Neural crest cell (in vitro differentiated cells): ENCODE measurements at places on chromosomes 11 and 22. TPM values are rescaled to one million over a fixed set of nuclear protein-coding genes. Genes with fewer than 3 reads are reported as not detected.

GRCh38 chr11:68780829-68781228 is 29.5 kb upstream of the TESMIN start:
- no peaks in the 10 kb centered on the region for H3K27me3 ChIP-seq
- no peak for DNase-seq
- H3K4me1 ChIP-seq, result peaks cover 5% of the 10 kb centered on the region

GRCh38 chr22:50600967-50601668 is 525 bp downstream of the MAPK8IP2 start:
- peak overlapping the region; percentile 45 for H3K27ac ChIP-seq
- DNase-seq, result peak; percentile 37
- H3K4me1 ChIP-seq, result peaks cover 16% of the 10 kb centered on the region
- peaks cover 5% of the 10 kb centered on the region for H3K27me3 ChIP-seq
- H3K36me3 ChIP-seq, result peaks cover 8% of the 10 kb centered on the region

GRCh38 chr22:19868773-19869471 is 14.2 kb upstream of the GNB1L start:
- H3K27me3 ChIP-seq, result no peaks in the 10 kb centered on the region
- H3K27ac ChIP-seq, result no peak overlapping the region
- no peaks in the 10 kb centered on the region for H3K36me3 ChIP-seq
- peaks cover 12% of the 10 kb centered on the region for H3K4me1 ChIP-seq

GRCh38 chr22:23485490-23485889 is 94.6 kb downstream of the IGLL1 start:
- H3K4me1 ChIP-seq, result no peaks in the 10 kb centered on the region
- peaks cover 23% of the 10 kb centered on the region for H3K27me3 ChIP-seq
- H3K4me3 ChIP-seq, result no peak overlapping the region

DNA sequence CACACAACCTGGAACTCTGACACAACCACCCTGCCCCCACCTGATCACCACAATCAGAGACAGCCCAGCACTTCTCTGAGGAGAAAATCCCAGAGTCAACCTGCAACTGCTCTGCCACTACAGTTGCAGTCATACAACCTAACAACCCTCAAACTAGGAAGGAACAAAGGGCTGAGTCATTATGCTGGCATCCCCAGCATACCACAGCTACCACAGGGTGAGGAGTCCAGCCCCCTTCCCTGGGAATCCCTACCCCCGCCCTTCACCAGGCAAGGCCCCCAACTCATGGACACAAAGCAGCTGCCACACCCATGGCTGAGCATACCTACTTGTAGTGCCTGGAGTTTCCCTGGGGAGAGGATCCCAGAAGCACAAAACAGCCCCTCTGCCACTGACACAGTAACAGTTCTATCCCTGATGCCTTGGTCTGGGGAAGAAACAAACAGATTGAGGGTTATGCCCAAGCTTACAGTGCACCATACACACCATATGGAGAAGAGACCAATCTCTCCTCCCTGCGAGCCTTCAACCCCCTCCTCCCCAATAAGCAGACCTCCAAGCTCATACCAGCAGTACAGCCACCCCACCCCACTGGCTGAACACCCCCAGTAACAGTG is 68.5 kb upstream of the C11orf58 start:
- no peak for DNase-seq
- no peaks in the 10 kb centered on the region for H3K27me3 ChIP-seq
- no peak overlapping the region for H3K27ac ChIP-seq
- H3K4me1 ChIP-seq, result no peaks in the 10 kb centered on the region

GRCh38 chr22:29306835-29307595 is 565 bp downstream of the GAS2L1 start:
- DNase-seq, result peak; percentile 79
- H3K36me3 ChIP-seq, result no peaks in the 10 kb centered on the region
- peak overlapping the region; percentile 75 for H3K27ac ChIP-seq
- H3K4me3 ChIP-seq, result peak overlapping the region; percentile 90

DNA sequence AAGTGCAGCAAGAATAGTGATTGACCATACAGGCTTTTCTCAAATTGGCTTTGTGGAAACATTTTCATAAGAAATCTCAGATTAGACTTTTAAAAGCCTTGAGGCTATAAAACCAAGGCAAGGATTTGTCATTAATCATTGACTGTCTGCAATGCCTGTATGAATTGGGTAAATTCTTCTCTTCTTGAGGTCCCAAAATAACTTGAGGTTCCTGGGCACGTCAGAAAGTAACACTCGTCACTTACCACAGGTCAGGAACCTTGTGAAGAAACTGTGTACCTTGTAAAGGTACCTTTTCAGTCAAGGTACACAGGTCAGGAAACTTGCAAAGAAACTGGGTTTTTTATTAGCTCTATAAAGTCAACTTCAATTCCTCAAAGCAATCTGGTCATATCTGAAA is 43.3 kb upstream of the SORL1 start:
- no peak overlapping the region for H3K27ac ChIP-seq
- peaks cover 17% of the 10 kb centered on the region for H3K4me1 ChIP-seq
- no peak for DNase-seq
- no peaks in the 10 kb centered on the region for H3K27me3 ChIP-seq

DNA sequence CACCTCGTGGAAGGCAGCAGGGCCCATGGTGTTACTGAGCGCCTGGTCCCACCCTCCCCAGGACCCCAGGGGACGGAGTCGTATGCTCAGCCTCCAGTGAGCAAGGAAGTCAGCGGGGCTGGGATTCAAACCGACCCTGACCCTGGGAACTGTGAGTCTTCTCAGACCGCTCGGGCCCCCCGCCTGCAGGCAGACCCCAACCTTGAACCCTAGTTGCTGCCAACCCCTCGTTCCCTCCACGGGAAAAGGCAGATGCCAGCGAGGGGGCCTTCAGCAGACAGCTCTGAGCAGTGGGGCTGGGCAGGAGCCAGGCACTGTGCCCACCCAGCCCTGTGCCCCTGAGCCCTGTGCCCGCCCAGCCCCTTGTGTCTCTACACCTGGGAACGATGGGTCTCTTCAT is 6.4 kb downstream of the SLC16A8 start:
- no peak for DNase-seq
- H3K4me1 ChIP-seq, result peaks cover 9% of the 10 kb centered on the region
- H3K36me3 ChIP-seq, result no peaks in the 10 kb centered on the region
- peaks cover 4% of the 10 kb centered on the region for H3K27me3 ChIP-seq
- H3K4me3 ChIP-seq, result no peak overlapping the region

DNA sequence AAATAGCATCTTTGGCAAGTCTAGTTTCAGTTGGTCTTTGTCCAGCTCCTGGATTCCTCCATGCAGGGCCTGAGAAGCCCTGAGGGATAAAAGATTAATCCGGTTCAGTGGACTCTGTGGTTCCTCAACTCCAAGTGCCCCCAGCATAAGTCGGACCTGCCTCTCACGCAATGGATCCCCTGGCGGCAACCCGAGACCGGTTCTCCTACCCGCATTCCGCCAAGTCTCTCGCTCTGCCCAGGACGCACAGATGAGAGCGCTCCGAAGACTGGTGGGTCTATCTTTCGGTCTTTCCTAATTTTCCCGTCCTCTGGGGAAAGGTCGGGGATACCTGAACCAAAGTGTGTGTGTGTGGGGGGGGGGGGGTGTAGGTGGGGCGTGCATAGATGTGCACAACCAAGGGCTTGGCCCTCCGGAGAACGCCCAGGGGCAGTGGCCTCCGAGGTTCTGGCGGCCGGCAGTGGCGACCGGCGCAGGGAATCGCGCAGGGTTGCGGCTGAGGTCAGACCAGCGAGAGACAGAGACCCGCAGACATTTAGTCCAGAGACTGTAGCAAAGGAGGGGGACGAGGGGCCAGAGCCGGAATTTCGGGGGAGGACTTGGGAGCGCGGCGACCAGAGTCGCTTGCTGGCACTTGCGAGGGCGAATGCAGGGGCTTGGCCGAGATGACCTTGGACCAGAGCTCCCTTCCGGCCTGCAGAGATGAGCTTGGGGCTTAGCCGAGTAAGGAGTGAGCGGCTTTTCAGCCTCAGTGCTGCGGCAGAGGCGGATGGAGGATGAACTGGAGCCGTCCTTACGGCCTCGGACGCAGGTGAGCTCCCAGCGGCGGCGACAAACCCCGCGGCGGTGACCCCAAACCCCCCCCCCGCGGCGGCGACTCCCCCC is 712 bp upstream of the SLC2A11 start:
- H3K36me3 ChIP-seq, result no peaks in the 10 kb centered on the region
- peak overlapping the region; percentile 87 for H3K4me3 ChIP-seq
- H3K27me3 ChIP-seq, result no peaks in the 10 kb centered on the region
- peak; percentile 53 for DNase-seq
- peaks cover 29% of the 10 kb centered on the region for H3K4me1 ChIP-seq

DNA sequence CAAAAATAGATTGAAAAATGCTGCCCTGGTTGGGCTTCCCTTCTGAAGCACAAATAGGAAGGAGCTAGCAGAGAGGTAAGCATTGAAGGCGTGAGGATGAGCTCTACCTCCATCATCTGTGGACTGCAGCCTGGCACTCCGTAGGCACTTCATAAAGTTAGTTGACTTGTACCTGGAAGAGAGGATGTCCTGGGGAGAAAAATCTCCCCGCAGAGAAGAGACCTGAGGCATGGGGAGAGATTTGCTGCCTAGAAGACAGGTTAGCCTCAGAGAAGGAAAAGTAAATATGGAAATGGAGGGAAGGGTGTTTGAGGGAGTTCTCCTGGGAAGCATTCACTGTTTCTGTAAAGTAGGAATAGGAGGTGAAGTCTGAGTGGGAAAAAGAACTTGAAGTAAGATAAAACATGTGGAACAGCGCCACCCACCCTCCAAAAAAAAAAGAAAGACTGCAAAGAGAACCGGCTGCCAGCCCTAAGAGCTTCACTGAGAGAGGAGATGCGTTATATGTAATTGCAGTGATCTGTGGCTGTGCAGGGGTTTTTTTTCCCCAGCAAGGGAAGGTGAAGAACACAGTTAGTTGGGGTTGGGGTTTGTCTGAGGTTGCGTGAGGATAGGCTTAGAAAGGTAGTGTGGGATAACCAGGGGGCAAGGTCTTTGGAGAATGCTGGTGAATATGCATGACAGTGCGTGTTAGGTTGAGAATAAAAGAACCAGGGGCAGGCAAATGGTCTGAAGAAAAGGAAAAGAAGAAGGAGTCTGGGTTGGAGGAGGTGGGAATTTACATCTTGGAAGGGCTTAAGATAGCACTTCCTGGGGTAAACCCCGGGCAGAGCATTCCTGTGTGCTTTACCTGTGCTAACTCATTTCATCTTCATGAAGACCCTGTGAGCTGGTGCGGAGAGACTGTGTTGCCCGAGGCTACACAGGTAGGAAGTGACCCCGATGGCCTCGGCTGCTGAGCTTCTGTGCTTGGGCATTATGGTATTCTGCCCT is 16.0 kb downstream of the TNRC6B start:
- H3K4me3 ChIP-seq, result no peak overlapping the region
- no peaks in the 10 kb centered on the region for H3K27me3 ChIP-seq
- DNase-seq, result no peak

- no peak overlapping the region for H3K27ac ChIP-seq
- H3K27me3 ChIP-seq, result peaks cover 3% of the 10 kb centered on the region
- peaks cover 48% of the 10 kb centered on the region for H3K36me3 ChIP-seq
- DNase-seq, result no peak
- peaks cover 5% of the 10 kb centered on the region for H3K4me1 ChIP-seq
These were observed 47.2 kb downstream of the KCNQ1OT1 start for GRCh38 chr11:2652333-2653197.

- H3K27me3 ChIP-seq, result peaks cover 2% of the 10 kb centered on the region
- no peak overlapping the region for H3K4me3 ChIP-seq
- no peaks in the 10 kb centered on the region for H3K36me3 ChIP-seq
- no peaks in the 10 kb centered on the region for H3K4me1 ChIP-seq
- no peak for DNase-seq
These were observed 44.4 kb upstream of the TSKU start for GRCh38 chr11:76738618-76739240.

GRCh38 chr22:27850000-27850521 is 48.5 kb upstream of the MN1 start:
- peaks cover 12% of the 10 kb centered on the region for H3K36me3 ChIP-seq
- H3K4me3 ChIP-seq, result no peak overlapping the region
- peak overlapping the region; percentile 57 for H3K27ac ChIP-seq

DNA sequence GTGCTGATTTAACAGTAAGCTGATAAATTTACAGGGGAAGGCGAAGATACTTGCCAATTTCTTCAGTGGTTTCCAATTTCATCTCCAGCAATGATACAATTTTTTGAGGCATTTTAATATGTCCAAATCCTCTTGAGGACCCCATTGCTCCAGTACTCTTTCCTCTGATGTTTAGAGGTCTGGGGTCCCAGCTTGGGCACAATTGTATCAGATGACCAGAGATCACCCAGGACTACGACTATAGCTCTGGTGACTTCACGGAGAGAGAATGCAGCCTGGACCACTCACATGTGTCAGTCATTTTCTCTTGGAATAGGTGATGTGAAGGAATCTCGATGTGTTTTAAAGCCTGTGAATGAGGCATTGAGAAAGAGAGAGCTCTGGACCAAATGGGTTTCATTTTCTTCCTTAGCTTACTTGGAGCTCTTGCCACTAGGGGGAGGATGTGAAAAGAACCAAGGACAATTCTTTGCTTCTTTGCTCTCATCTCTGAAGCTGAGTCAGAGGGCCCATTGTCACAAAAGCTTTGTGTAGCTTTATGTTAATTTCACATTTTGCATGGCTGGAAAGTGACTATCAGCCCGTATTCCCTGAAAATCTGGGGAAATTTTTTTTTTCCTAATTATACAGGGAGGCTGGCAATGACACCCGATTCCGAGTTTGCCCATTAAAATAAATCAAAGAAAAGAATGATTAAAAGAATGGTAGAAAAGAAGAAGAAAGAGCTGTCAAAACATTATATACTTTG is 6.7 kb upstream of the CCDC90B start:
- no peaks in the 10 kb centered on the region for H3K27me3 ChIP-seq
- H3K27ac ChIP-seq, result no peak overlapping the region
- H3K36me3 ChIP-seq, result no peaks in the 10 kb centered on the region
- no peak overlapping the region for H3K4me3 ChIP-seq
- peaks cover 11% of the 10 kb centered on the region for H3K4me1 ChIP-seq
- DNase-seq, result peak; percentile 32

- H3K27me3 ChIP-seq, result peaks cover 6% of the 10 kb centered on the region
- peaks cover 40% of the 10 kb centered on the region for H3K36me3 ChIP-seq
- DNase-seq, result no peak
- H3K4me1 ChIP-seq, result peaks cover 31% of the 10 kb centered on the region
- H3K4me3 ChIP-seq, result peak overlapping the region; percentile 31
- no peak overlapping the region for H3K27ac ChIP-seq
These were observed 11.0 kb downstream of the RPL27A start for GRCh38 chr11:8693555-8693954.

- H3K27me3 ChIP-seq, result no peaks in the 10 kb centered on the region
- H3K36me3 ChIP-seq, result no peaks in the 10 kb centered on the region
- no peaks in the 10 kb centered on the region for H3K4me1 ChIP-seq
- no peak overlapping the region for H3K27ac ChIP-seq
These were observed 10.0 kb downstream of the BCL2L13 start for GRCh38 chr22:17648569-17648968.

DNA sequence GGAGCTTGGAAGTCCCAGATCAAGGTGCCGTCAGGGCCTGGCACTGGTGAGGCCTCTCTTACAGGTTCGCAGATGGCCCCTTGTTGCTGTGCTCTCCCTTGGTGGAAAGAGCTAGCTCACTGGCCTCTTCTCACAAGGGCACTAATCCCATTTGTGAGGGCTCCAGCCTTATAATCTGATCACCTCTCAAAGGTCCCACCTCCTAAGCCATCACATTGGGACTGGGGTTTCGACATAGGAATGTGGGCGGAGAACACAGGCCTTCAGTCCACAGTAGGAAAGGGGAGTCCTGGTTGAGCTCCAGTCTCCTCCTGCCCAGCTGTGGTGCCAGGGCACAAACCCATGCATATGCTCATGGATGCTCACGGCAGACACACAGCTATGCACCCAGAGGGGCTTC is 14.0 kb upstream of the LRRC32 start:
- H3K27me3 ChIP-seq, result no peaks in the 10 kb centered on the region

The DUSP18 gene
- total RNA-seq, result 7.8 and 8.1 TPM in 2 replicates

The UPK3A gene
- total RNA-seq, result not detected in 2 replicates

The FREY1 gene
- 2.5 and 3.3 TPM in 2 replicates for total RNA-seq

The PRAME gene
- total RNA-seq, result 0.21 and 0.52 TPM in 2 replicates

The CDKN1C gene
- 78.3 and 80.0 TPM in 2 replicates for total RNA-seq

The CARD18 gene
- not detected in 2 replicates for total RNA-seq

The PTPRCAP gene
- total RNA-seq, result 0.84 and 1.6 TPM in 2 replicates

The LGALS1 gene
- total RNA-seq, result 16.1 and 21.0 TPM in 2 replicates

The ZNF280B gene
- total RNA-seq, result 7.3 and 8.6 TPM in 2 replicates
